Hypothalamus (tissue), 51 donors: ENCODE measurements at places on chromosomes 12 and 14.

- DNase-seq: no peak
Observed at GRCh38 chr14:52059649-52060048, 9.2 kb downstream of the NID2 start.

DNA sequence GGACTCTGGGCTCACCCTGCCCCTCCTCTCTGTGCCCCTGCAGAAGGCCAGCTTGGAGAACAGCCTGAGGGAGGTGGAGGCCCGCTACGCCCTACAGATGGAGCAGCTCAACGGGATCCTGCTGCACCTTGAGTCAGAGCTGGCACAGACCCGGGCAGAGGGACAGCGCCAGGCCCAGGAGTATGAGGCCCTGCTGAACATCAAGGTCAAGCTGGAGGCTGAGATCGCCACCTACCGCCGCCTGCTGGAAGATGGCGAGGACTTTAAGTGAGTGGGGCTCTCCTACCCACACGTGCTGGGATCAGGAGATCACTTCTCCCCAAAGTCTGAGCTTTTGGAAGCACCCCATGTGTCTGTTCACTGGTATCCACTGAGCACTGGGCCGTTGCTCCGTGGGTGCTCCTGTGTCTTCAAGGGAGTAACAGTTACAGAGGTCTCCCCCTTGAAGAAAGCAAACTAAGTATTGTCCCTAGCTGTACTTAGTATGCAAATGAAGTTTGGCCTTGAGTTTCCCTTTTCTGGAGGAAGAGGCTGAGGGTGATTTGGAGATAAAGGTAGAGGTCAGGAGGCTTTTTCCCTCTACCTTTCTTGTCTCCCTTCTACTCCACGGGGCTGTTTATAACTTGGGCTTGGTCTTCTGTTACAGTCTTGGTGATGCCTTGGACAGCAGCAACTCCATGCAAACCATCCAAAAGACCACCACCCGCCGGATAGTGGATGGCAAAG, 3.3 kb downstream of the KRT18 start:
- no peak for DNase-seq

- DNase-seq: no peak
Observed at GRCh38 chr14:47103771-47104170, 452.2 kb upstream of the RPL10L start.

- DNase-seq: no peak
Observed at GRCh38 chr12:24045816-24046257, 96.4 kb upstream of the SOX5 start.

GRCh38 chr12:112750971-112751370, 40.6 kb upstream of the RPH3A start:
- DNase-seq: no peak

DNA sequence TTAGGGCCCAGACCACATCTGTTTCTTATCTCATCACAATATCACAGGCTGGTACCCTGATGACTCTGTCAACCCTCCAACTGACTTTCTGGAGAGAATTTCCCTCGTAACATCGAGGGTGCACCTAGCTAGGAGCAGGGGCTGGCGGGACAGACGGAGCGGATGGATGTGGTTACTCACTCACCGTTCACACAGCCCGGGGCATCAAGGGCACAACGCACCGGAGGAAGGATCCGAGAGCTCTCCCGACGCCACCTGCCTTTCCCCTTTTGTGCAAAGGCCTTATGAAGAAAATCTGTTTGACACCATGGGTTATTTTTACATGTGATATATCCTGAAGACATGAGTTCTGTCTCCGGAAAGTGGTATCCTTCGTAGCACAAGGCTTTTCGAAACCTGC, 31.4 kb downstream of the SLC15A4 start:
- DNase-seq: no peak

DNA sequence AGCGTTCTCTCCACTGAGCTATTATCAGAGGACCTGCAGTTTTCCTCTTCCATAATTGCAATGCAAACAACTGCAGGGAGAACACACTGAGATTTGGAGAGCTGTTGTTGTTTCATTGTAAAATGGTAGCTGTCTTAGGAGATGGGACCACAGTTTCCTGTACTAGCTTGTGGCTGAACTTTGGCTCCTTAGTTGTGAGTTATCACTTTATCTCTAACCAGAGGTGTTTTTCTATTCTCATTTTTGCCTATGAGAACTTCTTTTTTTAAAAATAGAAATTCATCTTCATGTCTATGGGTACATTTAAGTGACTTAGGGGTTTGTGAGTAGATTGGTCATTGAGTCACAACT, 216.5 kb downstream of the SLC38A4 start:
- no peak for DNase-seq

GRCh38 chr12:108727868-108728735, 3.2 kb downstream of the CORO1C start:
- no peak for DNase-seq

- DNase-seq: no peak
Observed at GRCh38 chr14:47040550-47040949, 389.0 kb upstream of the RPL10L start.

GRCh38 chr12:12954878-12955625, 3.1 kb upstream of the GPRC5D start:
- no peak for DNase-seq

- DNase-seq: no peak
Observed at GRCh38 chr12:22900401-22900800, 275.4 kb downstream of the ETNK1 start.

DNA sequence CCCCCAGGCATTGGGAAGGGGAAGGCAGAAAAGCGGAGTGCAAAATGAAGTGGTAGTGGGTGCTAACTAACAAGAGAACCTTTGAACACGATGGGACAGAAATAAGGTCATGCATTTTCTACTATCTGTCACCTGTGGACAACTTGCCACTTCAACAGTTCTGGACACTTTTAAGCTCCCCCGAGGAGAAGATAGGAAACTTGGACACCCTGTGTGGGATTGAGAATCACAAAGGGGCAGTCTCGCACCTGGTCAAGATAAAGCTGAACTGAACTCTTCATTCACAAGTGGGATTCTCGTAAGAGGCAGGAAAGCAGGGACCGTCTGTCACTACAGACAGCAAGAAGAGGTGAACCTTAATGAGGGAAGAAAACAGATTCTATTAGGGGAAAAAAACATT, 51.6 kb downstream of the EIF2S3B start:
- DNase-seq: no peak

DNA sequence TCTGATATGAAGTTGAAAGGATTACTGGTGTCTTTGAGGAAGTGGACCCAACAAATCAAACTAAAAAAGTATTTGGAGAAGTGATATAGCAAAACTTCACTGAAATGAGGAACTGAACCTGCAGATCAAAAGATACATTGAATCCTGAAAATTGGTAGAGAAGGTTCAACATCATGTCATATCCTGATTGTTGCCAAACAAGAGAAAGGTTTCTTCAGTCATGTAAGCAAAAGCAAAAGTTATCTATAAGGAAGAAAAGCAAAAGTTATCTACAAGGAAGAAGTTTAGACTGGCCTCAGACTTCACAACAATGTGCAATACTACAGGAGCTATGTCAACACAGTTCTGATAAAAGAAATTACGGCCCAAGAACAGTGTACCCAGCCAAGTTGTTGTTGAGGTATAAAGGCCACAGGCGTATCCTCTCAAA, 142.7 kb downstream of the RAD51B start:
- no peak for DNase-seq

DNA sequence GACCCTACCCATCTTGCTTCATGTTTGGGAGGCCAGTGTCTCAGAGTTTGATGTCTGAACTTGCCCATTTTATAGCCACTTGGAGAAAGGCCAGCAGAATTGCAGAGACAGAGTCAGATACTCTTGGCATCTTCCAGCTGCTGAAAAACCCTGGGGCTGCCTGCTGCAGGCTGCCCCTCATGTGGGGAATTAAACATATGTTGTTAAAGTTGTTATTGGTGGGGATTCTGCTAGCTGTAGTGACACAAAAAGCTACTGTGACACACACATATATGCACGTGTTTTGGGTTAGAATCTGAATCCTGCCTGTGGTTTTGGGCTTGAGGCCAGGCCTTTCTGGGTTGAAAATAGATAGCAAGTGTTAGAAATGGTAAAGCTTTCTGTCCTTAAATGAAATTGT, 1288.4 kb downstream of the AACS start:
- no peak for DNase-seq

DNA sequence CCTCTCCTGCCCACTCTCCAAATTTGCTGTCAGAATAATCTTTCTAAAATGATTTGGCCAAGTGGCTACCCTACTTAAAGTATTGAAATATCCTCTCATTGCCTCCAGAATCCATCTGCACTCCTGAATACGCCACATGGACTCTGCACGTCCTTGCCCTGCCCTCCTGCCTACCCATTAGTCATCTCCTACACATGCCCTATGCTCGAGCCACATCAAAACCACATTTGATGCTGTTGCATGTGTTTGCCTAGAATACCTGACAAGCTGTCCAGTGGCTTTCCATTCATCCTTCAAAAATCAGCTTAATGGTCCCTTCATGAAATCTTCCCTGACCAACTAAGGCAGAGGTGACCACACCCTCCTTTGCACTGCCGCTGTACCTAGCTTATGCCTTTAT, 17.0 kb downstream of the VCPKMT start:
- DNase-seq: no peak

DNA sequence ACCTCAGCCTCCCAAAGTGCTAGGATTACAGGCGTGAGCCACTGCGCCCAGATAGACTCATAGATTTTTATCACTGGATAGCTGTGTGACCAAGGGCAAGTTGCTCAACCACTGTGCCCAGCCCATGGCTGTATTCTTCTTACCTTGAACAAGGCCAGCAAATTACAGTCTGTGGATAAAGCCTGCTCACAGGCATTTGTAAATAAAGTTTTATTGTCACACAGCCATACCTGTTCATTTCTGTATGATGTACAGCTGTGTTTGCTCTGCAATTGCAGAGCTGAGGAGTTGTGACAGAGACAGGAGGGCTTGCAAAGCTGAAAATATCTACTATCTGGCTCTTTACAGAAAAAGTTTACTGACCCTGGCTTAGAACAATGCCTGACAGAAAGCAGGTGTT, 35.2 kb upstream of the LHX5 start:
- no peak for DNase-seq

- peak; percentile 24 for DNase-seq
Observed at GRCh38 chr12:132153501-132154340, 9.5 kb downstream of the NOC4L start.

DNA sequence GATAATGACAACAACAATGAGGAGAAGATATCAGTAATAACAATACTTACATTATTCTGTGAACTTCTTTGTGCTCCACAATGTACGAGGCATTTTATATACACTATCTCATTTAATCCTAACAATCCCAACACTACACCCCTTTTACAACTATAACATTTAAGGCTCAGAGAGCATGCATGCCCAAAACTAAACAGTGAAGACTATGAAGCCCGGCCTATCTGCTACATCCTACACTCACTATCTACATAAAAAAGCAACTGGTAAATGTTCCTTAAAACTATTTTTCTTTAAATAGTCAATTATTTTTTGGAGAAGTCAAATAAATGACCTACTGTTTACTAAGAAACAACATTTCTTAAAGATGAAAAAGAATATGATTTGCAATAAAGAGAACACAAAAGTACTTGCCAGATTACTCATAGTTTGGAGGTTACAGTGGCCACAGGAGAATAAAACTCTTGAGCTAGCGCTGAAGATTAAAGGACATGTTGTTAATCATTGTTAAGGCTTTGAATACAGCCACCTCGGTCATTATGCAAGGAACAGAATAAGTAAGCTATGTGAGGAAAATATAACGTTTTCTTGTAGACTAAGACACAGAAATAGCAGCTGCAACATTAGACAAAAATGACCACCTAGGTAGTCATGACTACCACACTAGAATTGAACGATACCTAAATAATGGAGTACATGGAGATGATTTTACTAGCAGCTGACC, 56.7 kb downstream of the EPS8 start:
- DNase-seq: no peak

DNA sequence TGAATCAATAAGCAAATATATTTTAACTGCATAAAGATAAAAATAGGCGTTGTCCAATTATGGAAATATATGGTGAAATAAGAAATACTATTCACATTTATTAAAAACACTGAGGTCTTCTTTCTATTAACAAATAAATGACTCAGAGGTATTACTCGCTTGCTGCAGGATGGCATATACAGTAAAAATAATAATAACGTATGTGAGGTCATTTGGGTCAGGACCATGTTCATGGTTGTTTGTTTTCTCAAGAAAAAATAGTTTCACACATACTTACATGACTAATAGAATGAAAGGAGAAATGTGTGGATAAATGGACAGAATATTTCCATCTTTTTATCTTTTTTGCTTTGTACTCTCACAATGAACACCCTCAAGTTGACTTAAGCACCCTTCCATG, 46.5 kb upstream of the RTL1 start:
- no peak for DNase-seq
